ENCODE measurements at places on chromosomes 3 and 15.

DNA sequence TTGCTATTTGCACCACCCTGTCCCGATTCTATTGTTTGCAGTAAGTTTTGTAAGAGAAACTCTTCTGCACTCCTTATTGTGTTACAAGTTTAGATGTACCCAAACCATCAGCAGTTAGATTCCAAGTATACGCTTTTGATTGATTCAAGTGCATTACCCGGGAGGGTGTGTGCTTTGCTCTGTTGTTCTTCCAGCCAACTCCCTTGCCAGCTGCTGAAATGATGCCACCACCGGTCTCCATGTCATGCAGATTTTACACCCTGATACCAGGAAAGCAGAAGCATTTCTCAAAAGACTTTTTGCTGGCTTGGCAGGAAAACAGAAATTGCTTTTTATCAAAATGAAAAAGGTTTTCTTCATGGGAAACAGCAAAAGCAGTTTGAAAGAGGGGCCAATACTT is 1006.6 kb upstream of the CFAP20DC start:
- DNase-seq, result no peak

- DNase-seq, result no peak
These were observed 4.3 kb downstream of the ISL2 start for GRCh38 chr15:76340803-76341365.

DNA sequence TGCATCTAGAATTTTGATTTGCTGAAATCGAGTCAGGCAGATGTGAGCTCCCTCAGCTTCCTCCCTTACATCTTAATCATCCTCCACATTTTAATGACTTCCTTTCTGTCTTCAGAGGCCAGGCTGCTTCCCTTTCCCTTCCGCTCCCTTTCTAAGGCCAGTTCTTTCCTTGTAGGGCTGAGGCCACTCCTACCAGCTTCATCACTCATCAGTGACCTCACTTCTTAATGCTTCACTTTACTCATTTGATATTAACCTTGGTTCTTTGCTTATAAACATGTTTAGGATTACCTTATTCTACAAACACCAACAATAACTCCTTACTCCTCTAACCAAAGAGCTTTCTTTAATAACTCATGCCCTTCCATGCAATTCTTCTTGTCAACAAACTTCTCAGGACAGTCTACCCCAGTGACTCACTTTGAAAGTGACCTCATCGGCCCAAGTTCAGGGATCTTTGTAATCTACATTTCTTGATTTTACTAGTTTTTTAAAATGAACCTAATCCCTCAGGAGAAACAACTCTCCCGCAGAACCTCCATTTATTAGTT is 23.9 kb downstream of the ILDR1 start:
- DNase-seq, result no peak

DNA sequence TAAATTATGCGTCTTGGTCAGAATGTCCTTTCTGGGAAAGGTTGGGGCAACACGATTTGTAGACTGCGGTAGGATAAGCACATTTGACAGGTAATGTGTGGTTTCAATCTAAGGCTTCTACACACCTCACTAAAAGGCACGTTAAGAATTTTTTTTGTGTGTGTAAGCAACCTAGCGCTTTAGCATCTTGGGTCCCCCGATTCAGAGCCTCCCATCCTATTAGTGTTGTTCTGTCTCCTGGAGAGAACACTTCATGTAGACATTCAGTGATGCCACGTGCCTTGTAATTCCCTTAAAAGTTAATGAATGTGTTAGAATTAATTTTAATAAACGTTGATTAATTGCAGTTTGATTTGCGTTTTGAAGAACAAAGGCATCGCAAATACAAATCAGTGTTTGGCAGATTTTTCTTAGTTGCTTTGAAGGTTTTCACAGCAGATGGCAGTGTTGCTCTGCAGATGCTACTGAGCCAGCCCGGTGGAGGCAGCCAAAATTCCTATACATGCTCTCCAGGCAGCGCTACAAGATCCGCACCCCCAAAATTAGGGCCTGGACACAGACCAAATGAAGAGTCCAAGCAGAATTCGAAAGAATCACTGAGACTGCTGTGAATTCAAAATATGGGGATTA is 63.5 kb downstream of the OTOL1 start:
- DNase-seq, result no peak

DNA sequence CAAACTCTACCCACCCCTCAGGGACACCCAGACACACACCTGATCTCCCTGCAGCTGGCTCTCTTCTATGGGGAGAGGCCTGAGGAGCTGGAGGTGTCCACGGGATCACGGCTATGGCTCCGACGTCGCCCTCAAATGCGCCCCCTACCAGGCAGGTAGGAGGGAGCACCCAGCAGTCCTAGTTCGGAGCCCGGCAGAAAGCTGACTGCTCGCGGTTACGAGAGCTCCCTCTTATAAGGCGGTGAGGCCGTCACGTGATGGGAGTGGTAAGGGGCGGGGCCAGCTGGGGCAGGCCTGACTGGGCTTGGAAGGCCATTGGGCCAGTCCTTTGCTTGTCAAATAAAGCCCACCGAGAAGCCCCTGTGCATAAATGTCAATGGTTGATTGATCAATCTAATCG is at the start of gene PRR20G:
PRR20G (minus strand) TSS at position 207 of the 400 bp plus-strand sequence. CDS start 681 bp downstream, outside the sequence.
- no peak for DNase-seq

DNA sequence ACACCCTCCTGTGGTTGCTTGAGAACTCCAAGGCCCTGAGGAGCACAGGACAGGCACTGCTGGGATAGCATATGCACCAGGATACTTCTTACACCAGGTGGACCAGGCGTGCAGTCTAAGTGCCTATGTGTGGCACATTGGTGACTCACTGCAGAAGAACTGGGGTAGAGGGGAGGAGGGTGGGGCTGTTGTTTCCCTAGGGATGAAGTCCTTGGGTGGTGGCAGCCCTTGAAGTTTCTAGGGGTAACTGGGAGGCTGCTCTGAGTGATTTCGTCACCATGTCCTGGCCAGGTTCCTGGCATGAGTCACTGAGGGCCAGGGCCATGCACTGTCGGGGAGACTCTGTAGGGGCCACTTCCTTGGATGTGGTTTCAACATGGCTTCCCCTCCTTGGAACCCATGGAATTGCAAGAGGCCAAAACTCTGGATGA is 15.9 kb downstream of the MYZAP start:
- DNase-seq, result no peak

Data from stimulated activated CD4-positive, alpha-beta T cell treated with anti-CD3 and anti-CD28 coated beads, Interleukin-1b, Interleukin-23, amount 100 ng/mL, for 1 hour (primary cell).